Stimulated activated CD4-positive, alpha-beta T cell treated with anti-CD3 and anti-CD28 coated beads, Interleukin-4, amount 100 ng/mL, for 24 hours (primary cell): ENCODE measurements at places on chromosomes 12 and 14.
A peak's percentile ranks its signal among the peaks of the same experiment; 100 is the strongest.

DNA sequence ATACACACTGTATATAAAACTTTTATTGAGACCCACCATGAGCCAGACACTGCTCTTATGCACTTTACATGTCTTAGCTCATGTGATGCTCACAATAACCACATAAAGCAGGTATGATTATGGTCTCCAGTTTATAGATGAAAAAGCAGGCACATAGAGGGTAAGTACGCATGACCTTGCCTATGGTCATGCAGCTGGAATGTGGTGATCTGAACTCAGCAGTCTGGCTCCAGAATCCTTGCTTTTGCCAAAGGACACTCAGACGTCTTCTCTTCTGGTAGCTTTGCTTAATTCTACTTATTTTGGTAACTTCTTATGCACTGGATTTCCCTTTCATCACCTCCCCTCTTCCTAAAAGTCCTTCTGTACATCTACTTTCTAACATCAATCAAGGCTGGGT, 103.3 kb upstream of the CRY1 start:
- DNase-seq, result no peak

- no peak for DNase-seq
Observed at GRCh38 chr12:83265808-83266207, 579.1 kb downstream of the TMTC2 start.

DNA sequence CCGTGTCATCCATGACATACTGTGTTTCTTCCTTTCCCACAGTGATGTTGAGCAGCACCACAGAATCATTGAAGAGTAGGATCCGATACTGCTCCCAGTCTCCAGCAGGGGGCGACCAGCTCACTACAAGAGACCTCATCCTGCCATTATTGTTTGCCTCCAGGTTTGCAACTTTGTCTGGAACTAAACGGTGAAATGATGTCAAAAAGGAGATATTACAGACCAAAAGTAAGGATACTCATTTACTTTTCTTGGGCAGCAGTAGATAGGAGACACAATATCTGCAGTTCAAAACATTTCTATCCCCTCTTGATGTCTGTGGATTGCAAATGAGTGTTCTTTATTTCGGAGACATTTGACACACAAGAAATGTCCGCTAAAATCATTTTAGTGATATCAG, 47.2 kb downstream of the PTPRB start:
- peak; percentile 46 for DNase-seq

DNA sequence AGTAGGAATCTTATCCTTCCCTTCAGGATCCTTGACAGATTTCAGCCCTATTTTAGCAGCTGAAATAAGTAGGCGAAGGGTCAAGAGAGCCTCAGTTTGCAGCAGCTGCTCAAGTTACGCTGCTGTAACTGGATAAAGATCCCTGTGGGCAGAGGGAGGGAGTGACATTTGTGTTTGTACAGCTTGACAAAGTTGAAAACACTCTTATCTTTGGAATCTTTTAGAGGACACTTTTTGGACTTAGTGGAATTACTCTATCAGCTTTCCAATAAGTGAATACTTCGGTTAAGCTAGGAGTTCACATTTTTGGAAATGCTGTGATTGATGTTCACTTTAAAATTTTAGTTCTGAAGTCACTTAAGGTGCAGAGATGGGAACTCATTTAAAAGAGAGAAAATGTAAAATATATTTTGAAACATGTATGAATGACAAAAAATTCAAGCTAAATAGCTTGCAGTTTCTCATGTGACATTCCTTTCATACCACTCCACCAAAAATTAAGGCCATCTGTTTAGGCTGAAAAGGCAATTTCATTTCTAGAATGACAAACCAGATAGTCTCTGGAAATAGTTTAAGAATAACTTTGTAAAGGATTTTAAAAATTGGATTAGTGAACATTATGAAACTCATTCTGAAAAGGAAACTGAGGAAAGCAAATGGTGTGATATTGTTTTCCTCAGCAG, 55.2 kb downstream of the SLC38A4 start:
- no peak for DNase-seq

GRCh38 chr12:120267736-120268135, 2.2 kb upstream of the PXN start:
- DNase-seq, result no peak

GRCh38 chr14:59371771-59372170, 93.4 kb downstream of the GPR135 start:
- DNase-seq, result no peak

- no peak for DNase-seq
Observed at GRCh38 chr12:108065069-108065468, 64.0 kb upstream of the WSCD2 start.

DNA sequence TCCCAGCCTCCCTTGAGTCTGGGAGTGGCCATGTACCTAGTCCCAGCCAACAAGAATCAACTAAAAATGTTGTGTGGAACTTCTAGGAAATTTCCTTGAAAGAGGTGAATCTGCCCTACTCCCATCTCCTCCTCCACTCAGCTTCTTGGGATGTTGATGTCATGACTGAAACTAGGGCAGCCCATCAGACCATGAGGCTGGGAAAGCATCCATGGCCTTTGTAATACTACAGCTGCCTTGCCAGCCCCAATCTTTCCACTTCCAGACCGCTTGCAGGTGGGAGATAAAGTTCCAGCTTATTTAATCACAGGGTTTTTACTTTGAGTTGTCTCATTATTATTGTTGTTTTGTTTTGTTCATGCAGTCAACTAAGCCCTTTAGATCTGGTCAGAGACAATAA, 170.3 kb upstream of the LMNTD1 start:
- DNase-seq, result no peak

GRCh38 chr12:58803908-58804307, 116.4 kb downstream of the LRIG3 start:
- no peak for DNase-seq

DNA sequence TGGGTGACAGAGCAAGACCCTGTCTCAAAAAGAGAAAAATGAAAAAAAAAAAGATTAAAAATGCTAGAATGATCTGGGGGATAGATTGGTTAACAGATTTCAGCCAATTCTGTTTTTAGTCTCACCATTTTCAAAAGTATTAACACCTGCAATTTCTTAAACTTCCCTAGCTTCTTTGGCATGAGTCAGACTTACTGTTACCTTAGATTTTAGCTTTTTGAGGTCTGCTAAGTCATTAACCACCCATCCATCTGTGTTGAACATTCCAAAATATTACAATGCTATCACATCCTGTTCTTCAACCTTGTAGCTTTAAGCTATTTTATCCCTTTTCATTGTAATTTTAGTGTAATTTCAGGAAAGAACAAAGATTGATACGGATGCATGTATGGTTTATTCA, 59.3 kb downstream of the PPP1R13B start:
- DNase-seq, result no peak

DNA sequence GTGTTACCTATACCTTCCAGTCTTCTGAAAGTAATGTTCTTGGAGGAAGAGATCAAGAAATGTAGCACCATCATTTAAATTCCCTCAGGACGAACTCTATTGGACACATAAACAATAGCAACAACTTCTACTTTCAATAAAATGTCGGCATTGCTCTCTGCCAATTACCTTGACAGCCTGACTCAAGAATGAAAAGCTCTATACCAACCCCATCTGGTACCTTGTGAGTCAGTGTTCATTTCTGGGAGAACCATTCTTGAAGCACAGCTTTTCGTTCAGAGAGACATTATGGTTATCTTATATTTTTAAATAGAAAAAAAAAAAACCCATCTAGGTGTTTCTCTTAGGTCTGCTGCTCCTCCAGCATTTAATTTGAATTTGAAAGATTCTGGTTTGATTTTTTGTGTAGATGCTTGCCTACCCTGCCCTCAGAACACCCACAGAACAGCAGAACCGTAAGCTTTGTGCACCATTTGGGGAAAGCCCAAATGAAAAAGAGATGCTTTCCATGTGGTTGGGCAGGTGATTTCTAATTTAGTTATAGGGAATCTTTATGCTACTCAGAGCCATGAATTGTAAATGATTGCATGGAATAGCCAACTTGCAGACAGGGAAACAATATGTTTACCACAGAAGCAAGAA, 156.0 kb downstream of the SAMD4A start:
- no peak for DNase-seq

DNA sequence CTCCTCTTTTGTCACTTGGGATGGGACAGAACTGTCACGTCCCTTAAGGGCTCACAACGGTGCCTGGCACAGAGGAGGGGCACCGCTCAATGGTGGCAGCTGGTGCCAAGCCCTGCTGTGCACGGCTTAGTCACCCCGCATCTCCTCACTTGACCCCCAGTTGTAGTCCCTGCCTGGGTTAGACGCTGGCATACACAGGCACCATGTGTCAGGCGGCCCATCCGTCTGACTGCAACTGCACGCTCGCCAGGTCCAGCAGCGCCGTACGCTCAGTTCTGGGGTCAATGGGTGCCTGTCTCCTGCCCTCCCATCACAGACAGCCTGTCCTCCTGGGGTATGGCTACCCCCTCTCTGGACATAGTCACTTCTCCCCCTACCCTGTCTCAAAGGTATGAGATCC, 1.6 kb upstream of the PACS2 start:
- DNase-seq, result no peak

GRCh38 chr12:4320853-4321701, at the start of gene TIGAR:
TSS of gene TIGAR (plus strand) at chr12:4321213. CDS start at chr12:4321272, 59 bp downstream.
- DNase-seq, result peak; percentile 91

GRCh38 chr12:68340404-68341270, 8.5 kb upstream of the MDM1 start:
- no peak for DNase-seq

DNA sequence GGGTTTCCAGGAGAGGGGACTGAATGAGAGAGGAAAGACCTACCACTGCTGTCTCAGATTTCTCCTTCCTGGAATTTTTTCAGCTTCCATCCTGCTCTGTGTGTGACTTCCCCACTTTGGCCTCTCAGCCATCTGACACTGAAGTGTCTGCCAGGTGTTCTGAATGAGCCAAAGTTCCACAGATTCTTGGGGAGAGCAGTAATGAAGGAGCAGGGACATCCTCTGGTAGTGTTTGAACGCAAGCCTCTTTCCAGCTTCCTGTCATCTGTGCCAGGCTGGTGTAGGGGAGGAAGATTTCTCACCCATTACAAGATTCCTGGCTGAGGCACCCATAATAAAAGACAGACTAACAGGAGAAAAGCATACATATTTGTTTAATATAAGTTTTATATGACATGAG, 141.7 kb upstream of the NRXN3 start:
- DNase-seq, result no peak

- DNase-seq, result no peak
Observed at GRCh38 chr12:81811061-81811777, 52.1 kb upstream of the PPFIA2 start.

- no peak for DNase-seq
Observed at GRCh38 chr12:110590806-110591326, 7.7 kb upstream of the PPTC7 start.

DNA sequence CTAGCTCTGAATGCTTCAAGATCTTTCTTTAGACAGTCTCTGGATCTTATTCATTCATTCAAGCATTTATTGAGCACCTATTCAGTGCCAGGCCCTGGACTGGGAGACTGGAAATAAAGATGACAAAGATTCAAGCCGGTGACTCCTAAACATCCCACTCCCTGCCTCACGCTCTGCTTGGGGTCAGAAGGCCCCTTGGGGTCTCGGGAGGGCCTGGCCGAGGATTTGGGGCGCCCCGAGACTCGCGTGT, 224 bp upstream of the DTX1 start:
- DNase-seq, result no peak

GRCh38 chr14:90669731-90670130, 146.5 kb downstream of the TTC7B start:
- DNase-seq, result no peak

DNA sequence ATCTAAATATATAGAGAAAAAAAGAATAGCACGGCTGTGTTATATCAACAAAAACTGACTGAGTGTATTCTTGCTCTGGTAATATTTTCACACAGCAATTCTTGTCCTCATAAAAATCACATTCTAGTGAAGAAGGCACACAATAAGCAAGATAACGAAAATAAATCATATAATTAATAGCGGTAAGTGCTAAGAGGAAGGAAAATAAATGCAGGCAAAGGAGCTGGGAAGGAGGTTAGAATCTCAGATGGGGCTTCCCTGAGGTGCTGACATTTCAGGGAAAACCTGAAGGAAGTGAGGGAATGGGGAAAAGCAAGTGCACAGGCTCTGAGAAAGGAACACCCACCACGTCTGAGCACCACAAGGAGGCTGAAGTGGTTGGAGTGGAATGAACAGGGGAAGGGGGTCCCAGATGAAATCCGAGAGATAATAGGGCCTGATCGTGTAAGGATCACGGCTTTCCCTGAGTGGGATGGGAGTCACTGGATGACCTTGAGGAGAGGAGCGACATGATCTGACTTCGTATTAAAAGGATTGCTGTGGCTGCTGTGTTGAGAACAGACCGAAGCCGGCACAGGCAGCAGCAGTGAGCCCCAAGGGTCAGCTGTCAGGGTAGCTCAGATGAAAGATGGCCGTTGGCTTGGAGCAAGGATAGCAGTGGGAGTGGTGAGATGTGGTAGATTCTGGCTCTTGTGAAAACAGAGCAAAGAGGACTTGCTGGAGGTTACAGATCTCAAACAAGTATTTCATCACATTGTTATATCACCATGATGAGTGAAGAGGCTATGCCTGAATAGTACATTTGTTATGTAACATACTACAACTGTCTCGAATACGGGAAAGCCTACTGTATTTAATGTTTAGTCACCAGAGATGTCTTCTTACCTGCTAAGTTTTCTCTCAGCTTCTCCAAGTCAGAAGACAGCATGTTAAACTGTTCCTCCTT, 67.1 kb upstream of the VPS33A start:
- DNase-seq, result no peak

GRCh38 chr12:102806110-102806509, 110.9 kb downstream of the PAH start:
- no peak for DNase-seq

- DNase-seq, result no peak
Observed at GRCh38 chr14:44741431-44741830, 220.3 kb downstream of the KLHL28 start.

- DNase-seq, result no peak
Observed at GRCh38 chr12:115811929-115812328, 465.6 kb downstream of the MED13L start.

DNA sequence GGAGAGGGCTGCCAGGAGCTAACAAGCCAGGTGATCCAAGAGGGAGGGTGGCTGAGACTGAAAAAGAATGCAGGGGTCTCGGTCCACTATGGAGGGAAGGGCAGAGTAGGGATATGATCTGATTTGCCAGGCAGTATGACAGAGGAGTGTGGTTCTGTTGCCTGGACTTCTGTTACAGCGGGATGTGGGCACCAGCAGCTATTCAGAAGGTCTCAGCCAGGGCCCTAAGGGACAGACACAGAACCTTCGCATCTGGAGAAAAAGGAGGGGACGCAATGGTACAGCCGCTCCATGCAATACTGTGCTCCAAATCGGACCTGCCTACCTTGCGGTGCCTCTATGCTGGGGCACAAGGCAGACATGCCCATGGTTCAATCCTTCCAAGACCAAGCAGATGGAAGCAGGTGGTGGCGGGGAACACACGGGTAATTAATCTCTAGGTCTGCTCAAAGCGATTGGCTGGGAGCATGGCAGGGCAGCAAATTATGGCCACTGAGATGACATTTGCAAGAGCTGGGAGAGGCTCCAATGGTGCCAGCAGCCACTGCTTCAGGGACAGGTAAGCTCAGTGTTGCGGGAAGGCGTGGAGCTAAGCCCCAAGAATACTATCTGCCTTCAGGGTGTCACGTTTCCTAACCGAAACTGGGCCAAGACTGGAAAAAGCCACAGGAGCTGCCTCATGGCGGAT, 185.5 kb downstream of the FOXN3 start:
- no peak for DNase-seq

- DNase-seq, result no peak
Observed at GRCh38 chr12:67879937-67880336, 109.3 kb upstream of the IFNG-AS1 start.
